Cerebellar cortex (tissue), 1 donor: ENCODE measurements at places on chromosomes 13 and 19.
A peak's percentile ranks its signal among the peaks of the same experiment; 100 is the strongest.

DNA sequence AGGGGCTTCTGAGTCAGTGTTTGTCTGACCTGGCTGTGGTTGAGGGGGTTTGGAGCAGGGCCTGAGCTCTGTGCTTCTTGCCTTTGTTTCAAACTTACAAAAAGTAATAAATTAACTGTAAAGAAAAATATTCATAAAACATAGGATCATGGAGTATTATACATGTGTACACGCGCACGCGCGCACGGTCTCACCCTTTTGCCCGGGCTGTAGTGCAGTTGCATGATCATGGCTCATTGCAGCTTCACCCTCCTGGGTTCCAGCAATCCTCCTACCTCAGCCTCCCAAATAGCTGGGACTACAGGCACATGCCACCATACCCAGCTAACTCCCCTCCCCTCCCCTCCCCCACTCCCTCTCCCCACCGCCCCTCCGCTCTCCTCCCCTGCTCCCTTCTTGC, 23.5 kb downstream of the TDRD12 start:
- DNase-seq: no peak

GRCh38 chr13:26786651-26787295, 26.2 kb upstream of the GPR12 start:
- peak; percentile 77 for DNase-seq

DNA sequence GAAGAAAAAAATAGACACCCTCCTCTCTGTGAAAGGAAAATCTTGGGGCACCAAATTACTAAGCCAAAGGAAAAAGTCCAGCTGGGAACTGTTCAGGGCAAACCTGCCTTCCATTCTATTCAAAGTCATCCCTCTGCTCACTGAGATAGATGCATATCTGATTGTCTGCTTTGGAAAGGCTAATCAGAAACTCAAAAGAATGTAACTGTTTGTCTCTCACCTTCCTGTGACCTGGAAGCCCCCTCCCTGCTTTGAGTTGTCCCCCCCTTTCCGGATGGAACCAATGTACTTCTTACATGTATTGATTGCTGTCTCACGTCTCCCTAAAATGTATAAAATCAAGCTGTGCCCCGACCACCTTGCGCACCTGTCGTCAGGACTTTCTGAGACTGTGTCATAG, 216.0 kb upstream of the SOX1 start:
- DNase-seq: no peak

DNA sequence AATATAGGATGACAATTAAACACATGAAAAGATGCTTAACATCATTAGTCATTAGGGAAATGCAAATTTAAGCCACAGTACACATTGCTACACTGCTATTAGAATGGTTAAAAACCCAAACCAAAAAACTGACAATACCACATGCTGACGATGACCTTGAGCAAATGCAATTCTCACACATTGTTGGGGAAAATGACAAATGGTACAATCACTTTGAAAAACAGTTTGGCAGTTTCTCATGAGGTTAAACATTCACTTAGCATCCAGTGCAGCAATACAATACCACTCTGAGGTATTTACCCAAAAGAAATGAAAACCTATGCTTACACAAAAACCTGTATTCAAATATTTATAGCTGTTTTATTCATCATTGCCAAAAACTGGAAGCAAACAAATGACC, 11.3 kb downstream of the FLT3 start:
- no peak for DNase-seq

DNA sequence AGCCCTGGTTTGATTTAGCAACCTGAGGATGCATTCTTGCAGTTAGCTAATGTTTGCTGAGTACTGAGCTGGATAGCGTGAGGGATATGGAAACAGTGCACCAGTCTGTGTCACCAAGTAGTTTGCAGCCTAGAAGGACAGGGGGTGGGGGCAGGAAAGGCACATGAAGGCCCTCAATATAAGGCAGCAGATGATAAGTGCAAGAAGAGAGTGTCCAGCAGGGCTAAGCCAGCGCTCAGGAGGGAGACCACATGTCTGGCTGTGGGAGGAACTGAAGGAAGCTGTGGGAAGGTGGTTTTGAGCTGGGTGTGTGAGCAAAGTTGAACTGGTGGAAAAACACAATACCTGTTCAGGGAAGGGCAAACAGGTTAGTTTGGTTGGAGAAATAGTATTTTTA, 1.7 kb downstream of the CXCL17 start:
- DNase-seq: no peak

DNA sequence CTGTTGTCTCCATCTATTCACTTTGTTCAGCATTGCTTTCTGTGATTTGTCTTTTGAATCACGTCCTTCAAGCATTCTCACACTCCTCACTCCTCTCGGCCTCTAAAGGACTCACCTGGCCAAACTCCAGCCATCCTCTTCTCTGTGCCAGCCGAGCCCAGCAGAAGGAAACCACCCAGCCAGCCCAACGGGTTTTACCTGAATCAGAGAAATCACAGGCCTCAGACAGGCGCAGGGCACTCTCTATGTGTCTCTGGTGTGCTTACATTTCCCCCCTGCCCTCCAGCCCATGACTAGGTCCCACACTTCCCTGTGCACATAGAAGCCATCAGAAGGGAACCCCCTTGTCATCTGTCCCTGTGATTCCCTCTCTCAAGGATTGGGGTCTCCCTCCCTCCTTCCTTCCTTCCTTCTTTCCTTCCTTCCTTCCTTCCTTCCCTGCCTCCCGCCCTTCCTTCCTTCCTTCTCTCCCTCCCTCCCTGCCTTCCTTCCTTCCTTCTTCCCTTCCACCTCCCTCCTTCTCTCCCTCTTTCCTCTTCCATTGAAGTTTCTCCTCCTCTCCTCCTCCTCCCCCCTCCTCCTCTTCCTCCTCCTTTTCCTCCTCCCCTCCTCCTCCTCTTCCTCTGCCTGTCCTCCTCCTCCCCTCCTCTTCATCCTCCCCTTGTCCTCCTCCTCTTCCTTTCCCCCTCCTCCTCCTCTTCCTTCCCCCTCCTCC, 8.8 kb upstream of the ZNF541 start:
- DNase-seq: no peak

DNA sequence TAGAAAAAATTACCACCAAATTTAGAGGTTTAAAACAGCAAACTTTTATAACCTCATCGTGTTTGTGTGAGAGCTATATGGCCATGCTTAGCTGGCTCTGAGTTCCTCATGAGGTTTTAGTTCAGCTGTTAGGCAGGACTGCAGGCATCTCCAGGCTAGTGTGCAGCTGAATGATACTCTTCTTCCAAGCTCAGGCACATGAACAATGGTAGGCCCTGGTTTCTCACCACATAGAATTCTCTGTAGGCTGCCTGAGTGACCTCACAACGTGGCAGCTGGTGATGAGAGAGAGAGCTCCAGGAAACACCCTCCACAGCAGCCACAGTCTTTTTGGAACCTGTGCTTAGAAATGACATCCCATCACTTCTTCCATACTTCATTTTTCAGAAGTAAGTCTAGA, 540.6 kb upstream of the MIR17HG start:
- DNase-seq: no peak
